Activated CD8-positive, alpha-beta memory T cell treated with anti-CD3 and anti-CD28 coated beads, Interleukin-2, amount 10 ng/mL, durations not matched to agents 7 days and 5 days (primary cell): ENCODE measurements at places on chromosomes 6 and 20. TPM values are rescaled to one million over a fixed set of nuclear protein-coding genes. Genes with fewer than 3 reads are reported as not detected.

- no peak overlapping the region for H3K27ac ChIP-seq
- peaks cover 7% of the 10 kb centered on the region for H3K27me3 ChIP-seq
- H3K4me1 ChIP-seq = peaks cover 58% of the 10 kb centered on the region
- no peak for DNase-seq
- H3K36me3 ChIP-seq = no peaks in the 10 kb centered on the region
Observed at GRCh38 chr20:50341050-50341449, 150.4 kb downstream of the CEBPB start.

GRCh38 chr6:34063651-34064050 is 82.2 kb downstream of the GRM4 start:
- no peaks in the 10 kb centered on the region for H3K4me1 ChIP-seq
- no peak overlapping the region for H3K4me3 ChIP-seq
- DNase-seq = no peak
- H3K36me3 ChIP-seq = no peaks in the 10 kb centered on the region
- H3K27ac ChIP-seq = no peak overlapping the region
- H3K27me3 ChIP-seq = peaks cover 3% of the 10 kb centered on the region

DNA sequence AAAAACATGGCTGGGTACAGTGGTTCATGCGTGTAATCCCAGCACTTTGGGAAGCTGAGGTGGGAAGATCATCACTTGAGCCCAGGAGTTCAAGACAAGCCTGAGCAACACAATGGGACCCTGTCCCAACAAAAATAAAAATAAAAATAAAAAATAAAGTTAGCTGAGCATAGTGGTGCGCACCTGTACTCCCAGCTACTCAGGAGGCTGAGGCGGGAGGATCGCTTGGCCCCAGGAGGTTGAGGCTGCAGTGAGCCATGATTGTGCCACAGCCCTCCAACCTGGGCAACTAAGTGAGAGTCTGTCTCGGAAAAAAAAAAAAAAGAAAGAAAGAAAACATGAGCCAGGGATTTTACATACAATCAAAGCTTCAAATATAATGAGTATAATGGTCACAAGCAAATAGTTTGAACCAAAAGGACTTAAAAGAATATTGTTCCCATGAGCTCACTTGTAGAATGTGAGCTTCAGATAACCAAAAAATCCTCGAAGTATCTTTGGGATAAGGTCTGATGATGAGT is 31.1 kb downstream of the RANBP9 start:
- H3K36me3 ChIP-seq = peaks cover 48% of the 10 kb centered on the region
- DNase-seq = no peak
- H3K27ac ChIP-seq = peak overlapping the region; percentile 24
- peaks cover 34% of the 10 kb centered on the region for H3K4me1 ChIP-seq

DNA sequence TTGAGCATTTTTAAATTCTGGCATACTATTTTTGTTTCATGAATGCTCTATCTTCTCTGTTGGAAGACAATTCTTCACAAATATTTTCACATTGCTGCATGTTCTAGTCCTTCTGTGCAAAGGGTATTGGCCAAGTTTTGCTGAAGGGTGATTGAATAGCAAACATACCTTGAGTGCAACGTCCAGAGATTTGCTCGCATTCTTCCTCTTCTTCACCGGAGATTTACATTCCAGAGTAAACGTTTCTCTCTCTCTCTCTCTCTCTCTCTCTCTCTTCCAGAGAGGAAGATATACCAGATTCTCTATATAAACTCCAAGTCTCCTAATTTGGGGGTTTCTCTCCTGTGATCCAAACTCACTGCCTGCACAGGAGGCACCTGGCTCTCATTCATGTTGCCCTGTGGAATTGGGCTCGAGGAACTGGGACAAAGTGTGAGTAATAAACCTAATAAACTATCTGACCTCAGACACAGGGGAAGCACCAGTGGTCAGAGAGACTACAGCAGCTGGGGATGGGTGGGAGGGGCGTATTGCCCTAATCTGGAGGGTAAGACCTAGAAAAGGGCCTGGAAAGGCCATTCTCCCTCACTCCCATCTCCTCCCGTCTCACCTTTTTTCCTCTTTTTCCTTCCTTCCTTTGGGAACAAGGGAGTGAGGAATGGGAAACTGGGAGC is 1.1 kb upstream of the TREML1 start:
- peaks cover 17% of the 10 kb centered on the region for H3K27me3 ChIP-seq
- H3K36me3 ChIP-seq = no peaks in the 10 kb centered on the region
- no peak overlapping the region for H3K27ac ChIP-seq
- no peak for DNase-seq
- H3K4me1 ChIP-seq = no peaks in the 10 kb centered on the region

DNA sequence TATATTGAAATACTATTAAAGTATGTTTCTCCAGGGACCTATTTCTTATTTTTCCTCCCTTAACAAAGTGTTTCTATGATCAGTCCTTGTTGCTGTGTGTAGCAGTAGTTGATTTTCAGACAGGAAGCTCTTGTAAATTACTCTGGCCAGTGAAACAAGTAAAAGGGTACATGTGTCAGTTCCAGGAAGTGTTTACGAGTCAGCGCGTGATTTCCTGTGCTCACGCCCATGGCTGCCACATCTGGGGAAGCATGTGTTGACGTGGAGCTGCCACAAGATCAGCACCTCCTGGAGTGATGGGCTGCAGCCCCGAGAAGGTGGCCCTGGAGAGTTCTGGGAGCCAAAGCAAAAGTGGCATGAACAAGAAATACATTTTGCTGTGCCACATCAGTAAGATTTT is 38.6 kb upstream of the GGTLC1 start:
- H3K36me3 ChIP-seq = peaks cover 8% of the 10 kb centered on the region
- peaks cover 38% of the 10 kb centered on the region for H3K4me1 ChIP-seq
- DNase-seq = peak; percentile 93
- no peaks in the 10 kb centered on the region for H3K27me3 ChIP-seq

- H3K36me3 ChIP-seq = peaks cover 17% of the 10 kb centered on the region
- peaks cover 2% of the 10 kb centered on the region for H3K27me3 ChIP-seq
- peak overlapping the region; percentile 55 for H3K4me3 ChIP-seq
- H3K27ac ChIP-seq = peak overlapping the region; percentile 99
Observed at GRCh38 chr6:159062564-159062945, 17.8 kb upstream of the TAGAP start.

DNA sequence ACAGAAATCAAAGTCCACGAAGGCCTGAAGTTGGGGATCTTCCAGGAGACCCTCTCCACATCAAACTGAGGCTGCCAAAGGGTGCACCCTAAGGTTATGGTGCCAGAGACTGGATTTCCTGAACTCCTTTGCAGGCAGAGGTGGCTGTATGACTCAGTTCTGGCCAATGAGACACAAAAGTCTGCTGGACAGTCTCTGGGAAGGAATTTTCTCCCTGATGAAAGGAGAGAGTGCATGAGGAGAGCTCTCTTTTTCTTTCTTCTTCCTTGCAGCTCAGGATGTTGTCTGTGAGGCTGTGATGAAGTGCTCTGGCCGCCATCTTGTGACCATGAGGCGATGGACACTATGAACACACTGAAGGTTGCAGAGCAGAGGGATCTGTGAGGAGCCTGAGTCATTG is 85.2 kb downstream of the MDGA1 start:
- peaks cover 2% of the 10 kb centered on the region for H3K4me1 ChIP-seq
- no peak for DNase-seq
- H3K4me3 ChIP-seq = no peak overlapping the region

DNA sequence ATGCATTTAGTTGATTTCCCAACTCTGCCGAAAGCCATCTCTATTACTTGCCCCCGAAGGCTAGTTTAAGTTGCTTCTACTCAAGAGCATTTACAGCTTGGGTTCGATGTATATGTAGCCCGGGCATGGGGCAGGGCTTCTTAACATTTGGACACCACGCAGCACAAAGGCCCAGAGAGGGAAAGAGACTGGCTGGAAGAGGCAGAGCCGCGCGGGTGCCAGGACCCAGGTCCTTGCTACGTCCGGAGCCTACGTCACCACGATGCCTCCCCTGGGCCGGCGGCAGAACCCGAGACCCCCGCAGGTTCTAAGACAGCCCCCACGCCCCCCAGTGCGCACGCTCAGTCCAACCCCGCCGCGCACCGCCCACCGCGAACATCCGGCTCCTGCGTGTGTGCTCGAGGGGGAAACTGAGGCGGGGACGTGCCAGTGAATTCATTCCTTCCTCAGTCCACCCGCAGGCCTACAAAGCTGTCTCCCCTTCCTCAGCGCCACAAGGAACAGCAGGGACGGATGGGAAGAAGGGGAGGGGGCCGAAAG is 367 bp upstream of the PCIF1 start:
- peaks cover 31% of the 10 kb centered on the region for H3K4me1 ChIP-seq
- H3K4me3 ChIP-seq = peak overlapping the region; percentile 96
- peaks cover 15% of the 10 kb centered on the region for H3K36me3 ChIP-seq
- DNase-seq = no peak
- H3K27me3 ChIP-seq = no peaks in the 10 kb centered on the region

DNA sequence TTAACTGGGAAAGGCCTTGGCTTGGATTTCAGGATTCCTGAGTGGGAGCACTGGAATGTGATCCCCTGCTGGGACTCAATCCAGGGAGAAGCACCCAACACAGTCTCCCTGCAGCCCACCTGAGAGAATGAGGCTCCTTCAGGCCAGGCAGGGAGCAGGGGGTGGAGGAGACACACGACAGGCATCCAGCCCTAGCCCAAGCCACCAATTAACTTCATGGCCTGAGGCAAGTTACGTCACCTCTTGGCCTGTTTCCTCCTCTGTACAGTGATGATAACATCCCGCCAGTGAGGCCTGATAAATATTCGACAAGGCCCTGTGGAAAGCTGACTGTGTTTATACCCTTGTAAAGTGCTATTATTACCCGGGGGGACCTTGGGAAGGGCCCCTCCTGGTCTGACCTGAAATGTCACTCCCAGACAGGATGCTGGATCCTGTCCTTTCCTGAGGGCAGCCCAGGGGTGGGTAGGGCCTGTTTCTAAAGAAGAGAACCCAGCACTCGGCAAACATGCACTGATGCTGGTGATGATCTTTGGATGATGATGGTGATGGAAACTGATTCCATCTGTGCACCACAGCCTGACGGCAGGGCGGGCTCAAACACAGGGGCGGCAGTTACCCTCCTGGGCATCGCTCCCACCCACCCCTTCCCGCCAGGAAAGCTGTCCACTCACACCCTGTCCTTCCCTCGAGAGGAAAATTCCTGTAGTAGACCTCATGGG is 12.4 kb downstream of the FRS3 start:
- no peak overlapping the region for H3K27ac ChIP-seq
- H3K27me3 ChIP-seq = peaks cover 2% of the 10 kb centered on the region
- peaks cover 16% of the 10 kb centered on the region for H3K4me1 ChIP-seq
- H3K36me3 ChIP-seq = peaks cover 1% of the 10 kb centered on the region
- H3K4me3 ChIP-seq = no peak overlapping the region
- no peak for DNase-seq

GRCh38 chr20:2260250-2260649 is 35.6 kb upstream of the TGM3 start:
- H3K4me3 ChIP-seq = no peak overlapping the region
- peaks cover 10% of the 10 kb centered on the region for H3K4me1 ChIP-seq
- H3K27ac ChIP-seq = no peak overlapping the region

DNA sequence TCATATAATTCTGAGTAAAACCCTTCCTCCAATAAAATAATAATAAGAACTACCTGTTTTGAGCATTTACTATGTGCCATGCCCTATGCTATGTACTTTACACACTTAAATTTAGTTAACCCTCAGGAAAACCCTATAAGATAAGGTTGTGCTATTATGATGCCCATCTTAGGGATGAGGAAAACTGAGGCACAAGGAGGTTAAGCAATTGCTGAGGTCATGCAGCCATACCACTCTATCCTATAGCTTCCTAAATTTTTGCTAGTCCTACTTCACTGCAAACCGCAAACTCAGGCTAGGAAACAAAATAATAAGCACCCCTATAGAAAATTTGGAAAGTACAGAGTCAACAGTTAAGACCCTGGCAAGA is 38.9 kb upstream of the GFOD1 start:
- no peak for DNase-seq
- H3K36me3 ChIP-seq = no peaks in the 10 kb centered on the region
- no peak overlapping the region for H3K4me3 ChIP-seq
- H3K4me1 ChIP-seq = peaks cover 2% of the 10 kb centered on the region
- no peaks in the 10 kb centered on the region for H3K27me3 ChIP-seq

- H3K27ac ChIP-seq = no peak overlapping the region
- no peak overlapping the region for H3K4me3 ChIP-seq
- no peak for DNase-seq
- peaks cover 74% of the 10 kb centered on the region for H3K36me3 ChIP-seq
- H3K27me3 ChIP-seq = no peaks in the 10 kb centered on the region
- H3K4me1 ChIP-seq = peaks cover 49% of the 10 kb centered on the region
Observed at GRCh38 chr6:85628353-85628752, 14.3 kb downstream of the SYNCRIP start.

GRCh38 chr6:56279331-56280080 is 32.1 kb upstream of the COL21A1 start:
- H3K4me1 ChIP-seq = no peaks in the 10 kb centered on the region
- H3K27me3 ChIP-seq = no peaks in the 10 kb centered on the region

ZSCAN23 gene
- total RNA-seq = 0.44 TPM

PLCB4 gene
- not detected for total RNA-seq

ANGPT4 gene
- total RNA-seq = not detected

TNNC2 gene
- total RNA-seq = not detected
